ENCODE measurements at places on chromosomes 7 and 10.

DNA sequence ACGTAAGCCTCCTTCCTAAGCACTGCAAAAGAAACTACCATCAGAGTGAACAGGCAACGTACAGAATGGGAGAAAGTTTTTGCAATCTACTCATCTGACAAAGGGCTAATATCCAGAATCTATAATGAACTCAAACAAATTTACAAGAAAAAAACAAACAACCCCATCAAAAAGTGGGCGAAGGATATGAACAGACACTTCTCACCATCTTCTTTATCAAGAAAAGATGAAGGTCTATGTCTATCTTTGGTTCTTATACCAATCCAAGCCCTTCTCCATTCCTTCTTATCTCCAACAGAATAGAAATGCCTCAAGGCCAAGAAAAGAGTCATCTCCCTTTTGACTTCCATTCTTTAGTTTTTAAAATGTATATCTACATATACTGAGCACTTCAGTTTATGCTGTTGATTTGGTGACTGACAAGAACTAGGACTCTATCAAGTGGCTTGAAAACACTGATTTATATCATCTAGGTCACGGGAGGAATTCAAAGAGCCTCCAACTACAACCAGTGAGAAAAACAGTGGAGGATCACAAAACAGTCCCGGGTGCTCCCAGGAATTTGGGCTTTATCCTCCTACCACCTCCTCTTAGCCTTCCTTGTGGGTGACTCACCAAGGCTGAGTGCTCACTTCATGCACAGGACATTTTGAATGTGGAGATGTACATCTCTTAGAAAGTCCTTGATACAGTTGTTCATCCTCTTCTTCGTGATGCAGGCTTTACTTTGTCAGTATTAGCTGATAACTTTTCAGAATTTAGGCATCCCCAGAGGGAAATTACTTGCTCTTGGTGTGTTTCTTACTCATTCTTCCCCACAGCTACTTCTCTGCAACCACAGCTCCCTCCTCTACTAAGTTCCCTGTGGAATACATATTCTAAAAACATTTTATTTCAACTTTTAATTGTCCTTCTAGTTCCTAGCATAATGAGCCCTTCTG is 15.4 kb downstream of the TAS2R41 start:
- no peak for DNase-seq

GRCh38 chr10:121290674-121291073 is 307.6 kb downstream of the FGFR2 start:
- no peak for DNase-seq

DNA sequence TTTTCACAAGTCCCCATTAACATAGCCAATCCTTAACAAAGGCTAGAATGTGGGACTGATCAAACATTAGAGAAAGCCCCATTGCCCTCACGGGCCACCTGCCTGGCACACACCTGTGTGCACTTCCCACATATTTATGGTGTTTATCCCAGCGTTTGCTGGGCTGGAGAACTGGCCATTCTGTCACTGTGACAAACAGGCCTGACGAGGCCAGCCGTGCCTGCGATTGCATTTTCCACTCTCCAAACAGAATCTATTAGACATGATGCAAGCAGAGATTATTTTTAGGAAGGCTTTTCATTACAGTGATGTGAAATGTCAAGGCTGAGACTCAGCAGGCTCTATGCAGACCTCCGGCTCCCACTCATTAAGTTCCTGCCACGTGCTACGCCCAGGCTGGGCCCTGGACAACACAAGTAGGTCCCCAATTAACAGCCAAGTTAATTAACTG is 20.4 kb downstream of the PTPRN2 start:
- no peak for DNase-seq

- no peak for DNase-seq
Measured at GRCh38 chr10:110455446-110455845, 42.3 kb upstream of the DUSP5 start.

- no peak for DNase-seq
Measured at GRCh38 chr7:146902728-146903127, 786.1 kb downstream of the CNTNAP2 start.
